Vagina (tissue), 2 donors: ENCODE measurements at places on chromosomes 6 and 20.

DNA sequence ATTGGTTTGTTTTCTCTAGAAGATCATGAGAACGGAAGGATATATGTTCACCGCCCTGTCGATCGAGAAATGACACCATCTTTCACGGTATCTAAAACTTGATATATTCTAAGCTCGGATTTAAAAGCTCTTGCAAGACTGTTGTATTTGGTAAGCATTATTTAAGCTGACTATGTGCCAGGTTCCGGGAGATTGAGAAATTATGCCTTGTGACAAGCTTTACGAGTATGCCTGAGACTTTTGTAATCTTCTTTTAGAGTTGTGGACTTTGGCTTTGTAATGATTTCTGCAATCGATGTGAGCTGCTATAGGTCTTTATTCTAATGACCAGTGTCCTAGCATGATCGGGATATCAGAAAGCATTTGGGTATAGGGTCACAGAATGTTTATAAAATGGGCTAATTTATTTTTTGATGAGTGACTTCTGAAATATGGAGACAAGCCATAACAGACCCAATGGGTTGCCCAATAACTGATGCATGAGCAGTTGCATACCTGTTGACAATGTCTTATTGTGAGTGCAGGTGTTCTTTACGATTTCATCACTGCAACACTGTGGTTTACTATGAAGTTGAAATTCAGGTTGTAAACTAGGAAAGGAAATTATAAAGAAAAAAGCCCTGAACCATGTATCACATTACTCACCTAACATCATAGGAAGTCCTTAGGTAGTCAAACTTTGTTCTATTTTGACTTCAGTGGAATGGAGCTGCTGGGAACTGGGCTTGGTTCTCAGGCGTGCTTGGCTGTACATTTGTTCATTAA is 14.0 kb downstream of the CDH26 start:
- no peak for DNase-seq

DNA sequence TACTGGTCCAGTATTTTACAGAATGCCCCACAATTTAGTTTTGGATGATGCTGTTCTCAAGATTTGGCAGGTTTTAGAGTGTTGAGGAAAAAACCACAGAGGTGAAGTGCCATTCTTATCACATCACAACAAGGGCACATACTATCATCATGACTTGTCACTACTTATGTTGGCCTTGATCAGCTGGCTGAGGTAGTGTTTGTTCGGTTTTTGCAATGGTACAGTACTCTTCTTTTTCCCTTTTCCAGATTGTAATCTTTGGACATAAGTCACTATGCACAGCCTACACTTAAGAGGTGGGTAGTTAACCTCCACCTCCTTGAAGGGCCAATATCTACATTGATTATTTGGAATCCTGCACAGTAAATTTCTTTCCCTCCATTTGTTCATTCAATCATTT is 8.8 kb downstream of the TENT5A start:
- DNase-seq = no peak

DNA sequence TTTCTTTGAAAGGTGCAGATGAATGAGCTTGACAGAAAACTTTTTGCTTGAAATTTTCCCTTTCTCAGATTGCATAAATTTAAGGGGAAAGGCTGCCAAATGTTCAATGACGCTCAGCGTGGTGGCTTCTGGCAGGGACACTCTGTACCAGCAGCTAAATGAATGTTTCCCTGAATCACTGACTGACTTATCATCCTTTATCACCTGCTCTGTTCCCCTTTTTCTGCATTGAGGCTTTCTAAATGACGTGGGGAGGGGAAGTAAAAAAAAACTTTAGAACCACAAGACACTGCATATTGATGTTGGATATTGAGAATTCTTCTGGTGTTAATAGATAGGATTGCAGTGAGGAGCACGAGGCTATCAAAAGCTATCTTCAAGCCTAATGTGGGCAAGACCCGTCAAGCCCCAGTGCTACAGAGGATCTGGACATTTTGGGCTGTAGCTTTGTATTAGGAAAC is 46.9 kb upstream of the ENPP5 start:
- DNase-seq = no peak

DNA sequence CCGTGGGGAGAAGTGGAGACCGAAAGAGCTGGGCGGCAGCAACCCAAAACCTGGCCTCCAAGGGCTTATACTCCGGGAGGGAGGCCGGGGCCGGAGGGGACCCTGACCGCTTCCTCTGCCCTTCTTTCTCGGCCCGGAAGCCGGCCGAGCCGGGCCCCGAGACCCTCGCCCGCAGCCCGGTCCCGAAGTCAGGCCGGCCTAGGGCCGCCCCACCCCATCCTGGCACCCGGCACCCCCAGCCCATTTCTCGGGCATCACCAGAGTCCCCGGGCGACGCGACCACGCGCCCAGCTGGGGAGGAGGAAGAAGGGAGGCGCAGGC is 572 bp upstream of the ZDHHC14 start:
- DNase-seq = no peak

- DNase-seq = peak; percentile 31
These were observed 10.3 kb downstream of the KIF25 start for GRCh38 chr6:168007592-168008338.

DNA sequence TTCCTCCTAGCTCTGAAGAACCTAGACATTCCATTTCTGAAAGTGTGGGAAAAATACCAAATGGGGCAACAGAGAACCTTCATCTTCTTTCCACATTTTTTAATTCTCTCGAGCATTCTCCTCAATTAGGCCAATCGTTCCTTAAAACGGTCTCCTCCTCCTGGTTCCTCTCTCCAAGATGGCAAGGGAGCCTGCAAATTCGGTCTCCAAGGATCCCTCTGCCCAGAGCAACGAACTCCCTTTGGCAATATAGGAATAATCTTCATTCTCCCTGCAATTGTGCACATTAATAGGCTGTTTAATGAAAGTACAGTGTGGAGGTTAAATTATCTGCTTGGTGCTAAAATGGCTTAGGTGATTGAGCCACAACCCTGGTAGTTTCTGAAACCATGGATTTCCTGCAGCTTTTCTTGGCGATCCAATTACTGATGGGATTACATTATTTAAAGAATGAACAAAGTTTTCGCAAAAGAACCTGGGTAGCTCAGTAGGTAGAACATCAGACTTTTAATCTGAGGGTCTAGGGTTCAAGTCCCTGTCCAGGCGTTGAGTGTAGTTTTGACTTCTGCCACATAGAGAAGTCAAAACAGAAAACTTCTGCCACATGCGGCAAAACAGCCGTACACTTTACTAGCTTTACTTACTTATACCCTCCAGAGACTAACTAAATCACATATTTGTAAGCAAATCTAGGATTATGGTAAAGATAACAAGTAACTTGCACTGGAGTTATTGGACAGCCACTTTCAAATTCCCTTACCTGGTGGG is 102.9 kb upstream of the ZNF184 start:
- DNase-seq = no peak

GRCh38 chr6:45488269-45488668 is 110.5 kb upstream of the SUPT3H start:
- DNase-seq = no peak

- no peak for DNase-seq
These were observed 6.5 kb downstream of the TGM6 start for GRCh38 chr20:2387180-2387577.

- DNase-seq = no peak
These were observed 12.7 kb upstream of the FAM83C start for GRCh38 chr20:35304956-35305355.
